Bronchial epithelial cell (primary cell): ENCODE measurements at places on chromosomes 6 and 20.
A peak's percentile ranks its signal among the peaks of the same experiment; 100 is the strongest.

DNA sequence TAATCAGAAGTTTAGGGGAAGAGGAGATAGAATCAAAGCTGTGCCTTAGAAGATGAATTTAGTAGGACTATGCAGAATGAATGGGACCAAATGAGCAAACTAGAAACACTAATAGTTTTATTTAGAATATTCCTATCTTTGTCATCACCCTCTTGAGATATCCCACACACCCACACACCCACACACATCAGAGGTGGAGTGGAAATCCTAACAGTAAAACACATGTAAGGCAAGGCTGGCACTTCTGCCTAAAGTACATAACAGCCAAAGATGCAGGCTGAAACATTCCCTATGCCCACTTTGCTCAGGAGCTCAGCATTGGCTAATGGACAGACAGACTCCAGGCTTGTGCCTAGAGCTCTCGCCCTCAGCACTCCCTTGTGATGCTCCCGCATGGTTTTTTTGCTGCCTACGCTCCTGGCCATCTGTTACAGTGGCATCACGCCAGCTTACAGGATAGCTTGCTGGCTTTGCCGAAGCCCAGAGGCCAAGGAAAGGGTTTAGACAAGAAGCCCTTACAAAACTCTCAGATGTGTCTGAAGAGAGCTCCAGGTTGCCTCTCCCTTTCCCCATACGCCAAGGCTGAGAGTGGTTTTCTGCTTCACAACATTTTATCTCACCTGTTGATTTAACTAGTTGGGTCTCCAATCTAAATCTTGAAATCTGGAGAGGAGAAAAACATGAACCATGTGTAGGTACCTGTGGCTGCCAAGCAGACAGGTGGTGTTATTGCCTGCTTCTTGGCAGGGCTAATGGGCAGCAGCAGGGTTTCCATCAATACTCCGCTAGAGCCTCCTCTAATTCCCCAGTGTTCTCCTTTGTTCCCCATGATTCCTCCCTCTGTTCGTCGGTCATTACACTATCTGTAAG, 282.6 kb upstream of the ID4 start:
- no peak for DNase-seq

GRCh38 chr6:152098683-152099082, 291.2 kb downstream of the ESR1 start:
- DNase-seq: no peak

DNA sequence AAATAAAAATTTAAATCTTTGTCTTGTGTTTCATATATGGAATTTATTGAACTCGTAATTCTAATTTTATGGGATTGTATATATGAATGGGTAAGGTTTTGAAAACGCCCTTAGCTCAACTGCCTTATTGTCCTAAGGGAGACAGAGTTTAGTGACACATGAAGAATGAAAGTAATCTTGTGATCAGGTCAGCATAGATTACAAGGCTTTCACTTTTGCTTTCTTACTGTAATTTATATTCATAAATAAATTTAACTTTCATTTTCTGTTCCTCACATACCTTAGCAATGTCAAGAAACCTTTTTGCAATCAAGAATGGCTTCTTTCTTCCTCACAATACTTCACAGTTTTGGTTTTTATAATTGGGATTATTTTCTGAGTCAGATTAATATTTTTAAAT, 14.4 kb downstream of the KPNA5 start:
- no peak for DNase-seq

GRCh38 chr6:33428224-33428965, 8.5 kb downstream of the SYNGAP1 start:
- DNase-seq: peak; percentile 61

DNA sequence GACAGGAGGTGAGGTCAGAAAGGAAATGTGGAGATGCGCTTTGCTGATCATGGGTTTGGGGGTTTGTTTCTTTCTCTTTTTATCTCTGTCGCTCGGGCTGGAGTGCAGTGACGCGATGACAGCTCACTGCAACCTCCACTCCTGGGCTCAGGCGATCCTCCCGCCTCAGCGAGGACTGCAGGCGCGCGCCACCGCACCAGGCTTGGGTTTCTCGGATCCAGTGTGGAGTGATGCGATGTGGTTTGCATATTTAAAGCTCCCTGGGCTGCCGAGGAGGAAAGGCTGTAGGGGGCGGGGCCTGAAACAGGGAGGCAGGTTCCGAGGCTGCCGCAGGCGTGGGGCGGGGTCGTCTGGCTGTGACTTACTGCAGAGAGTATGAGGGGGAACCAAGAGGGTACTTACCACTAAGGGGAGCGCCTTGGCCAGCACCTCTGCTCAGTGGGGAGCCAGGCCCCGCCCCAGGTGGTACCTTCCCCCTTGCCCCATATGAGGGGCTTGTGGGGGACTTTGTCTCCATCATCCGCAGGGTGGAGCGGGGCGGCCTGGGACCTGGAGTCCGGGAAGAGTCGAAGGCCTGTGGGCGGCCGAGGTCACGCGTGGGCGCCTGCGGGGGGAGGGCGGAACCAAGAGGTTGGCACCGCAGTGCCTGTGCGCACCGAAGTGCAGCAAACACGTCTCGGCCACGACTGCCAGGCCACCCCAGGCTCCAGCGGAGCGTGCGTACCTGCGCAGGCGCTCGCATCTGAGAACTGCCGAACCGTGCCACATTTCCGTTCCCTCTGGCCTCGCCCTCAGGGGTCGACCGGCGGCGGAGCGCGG, 12.7 kb upstream of the BAK1 start:
- DNase-seq: no peak

GRCh38 chr20:9344083-9344920, 170.1 kb upstream of the LAMP5 start:
- DNase-seq: no peak

GRCh38 chr6:93105907-93106306, 313.5 kb downstream of the EPHA7 start:
- DNase-seq: no peak

GRCh38 chr6:151263967-151264366, 24.2 kb downstream of the AKAP12 start:
- DNase-seq: peak; percentile 38

DNA sequence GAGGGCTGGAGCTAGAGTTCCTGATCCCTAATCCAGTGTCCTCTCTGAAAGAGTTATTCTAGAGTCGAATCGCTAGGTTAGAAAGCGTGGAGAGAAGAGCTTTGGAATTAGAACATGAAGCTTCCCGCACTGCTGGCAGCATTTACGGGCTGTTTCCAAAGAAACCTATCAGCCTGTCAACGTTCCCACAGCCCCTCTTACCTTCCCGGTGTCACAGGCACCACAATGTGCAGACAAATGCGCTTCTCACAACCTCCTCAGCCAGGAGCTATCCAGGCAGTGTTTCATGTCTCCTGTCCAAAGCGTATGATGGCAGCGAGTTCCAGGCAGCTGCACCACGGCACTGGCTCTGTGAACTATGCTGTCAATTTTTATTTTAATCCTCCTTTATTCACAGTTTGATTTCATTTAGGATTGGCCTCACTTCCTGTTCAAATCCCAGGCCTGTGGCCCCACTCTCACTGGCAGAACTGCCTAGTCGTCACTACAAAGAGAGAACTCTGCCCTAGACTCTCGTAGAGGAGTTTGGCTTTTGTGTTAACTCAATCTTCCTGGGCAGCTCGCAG, 322.8 kb upstream of the SOX4 start:
- DNase-seq: no peak

GRCh38 chr20:43751167-43752050, 24.6 kb upstream of the GTSF1L start:
- peak; percentile 83 for DNase-seq

- no peak for DNase-seq
These were observed 8.9 kb downstream of the CD164 start for GRCh38 chr6:109373331-109373730.

DNA sequence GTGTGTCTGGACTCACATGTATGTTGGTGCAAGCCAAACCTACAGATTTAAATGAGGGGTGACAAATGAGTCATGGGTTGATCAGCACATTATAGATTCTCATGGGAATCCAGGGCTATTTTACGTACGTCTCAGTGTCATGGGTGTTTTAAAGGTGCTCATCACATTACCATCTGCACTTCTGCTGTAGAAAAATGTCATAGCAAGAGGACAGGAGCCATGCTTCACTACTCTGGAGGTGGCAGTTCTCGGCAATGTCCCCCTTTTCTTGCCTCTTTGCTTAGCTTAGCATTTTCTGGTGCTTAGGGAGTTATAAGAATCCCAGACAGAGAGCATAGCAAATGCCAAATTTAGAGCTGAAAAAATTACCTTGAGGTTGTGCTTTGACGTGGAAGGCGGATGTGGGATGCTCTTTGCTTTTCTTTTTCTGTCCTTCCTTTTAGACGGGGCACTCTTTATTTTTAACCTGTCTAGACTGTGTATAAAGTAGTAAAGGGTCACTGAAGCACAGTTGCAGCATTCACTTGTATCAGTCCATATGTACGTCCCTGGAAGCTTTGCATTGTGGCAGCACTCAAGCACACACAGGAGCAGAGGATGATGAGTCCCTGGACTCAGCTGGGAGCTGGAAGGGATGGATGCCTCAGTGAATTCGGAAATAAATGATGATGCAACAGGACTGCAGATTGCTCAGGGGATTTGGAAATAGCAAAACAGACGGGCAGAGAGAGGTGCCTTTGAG, 139.7 kb downstream of the SYNDIG1 start:
- DNase-seq: peak; percentile 9

- no peak for DNase-seq
These were observed 126.4 kb upstream of the AHI1 start for GRCh38 chr6:135623979-135624378.
